MM.1S (cell line): ENCODE measurements at places on chromosomes 2 and 18.
A peak's percentile ranks its signal among the peaks of the same experiment; 100 is the strongest.

GRCh38 chr2:134269230-134269629, 15.4 kb downstream of the MGAT5 start:
- no peak for DNase-seq
- H3K36me3 ChIP-seq, result no peaks in the 10 kb centered on the region
- no peak overlapping the region for H3K4me3 ChIP-seq
- no peaks in the 10 kb centered on the region for H3K4me1 ChIP-seq
- H3K27ac ChIP-seq, result no peak overlapping the region

- no peaks in the 10 kb centered on the region for H3K36me3 ChIP-seq
- H3K27me3 ChIP-seq, result 0 out of 2 replicates have a peak, but pooled peaks cover 4% of the 10 kb centered on the region
- H3K4me3 ChIP-seq, result peak overlapping the region; percentile 79
- H3K4me1 ChIP-seq, result peaks cover 9% of the 10 kb centered on the region; the same call in 1 of the 2 replicates
- peak overlapping the region; percentile 41; the same call in 1 of the 2 replicates for H3K27ac ChIP-seq
Observed at GRCh38 chr2:201781557-201782051, 871 bp upstream of the ALS2 start.

DNA sequence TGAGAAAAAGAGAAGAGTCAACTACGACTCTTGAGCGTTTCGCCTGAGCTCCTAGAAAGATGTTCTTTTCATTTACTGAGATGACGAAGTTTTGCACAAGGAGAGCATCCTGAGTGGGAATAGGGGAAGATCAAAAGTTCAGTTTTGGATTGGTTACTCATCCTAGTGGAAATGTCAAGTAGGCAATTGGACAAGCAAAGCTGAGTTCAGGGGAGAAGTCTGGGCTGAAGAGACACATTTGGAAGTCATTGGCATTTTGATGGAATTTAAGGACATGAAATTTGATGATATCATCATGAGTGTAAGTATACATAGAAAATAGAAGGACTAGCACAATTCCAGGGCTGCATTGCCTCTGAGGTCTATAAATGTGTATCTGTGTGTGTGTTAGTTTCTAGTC, 416.6 kb downstream of the RAD51AP2 start:
- H3K27ac ChIP-seq, result no peak overlapping the region
- H3K36me3 ChIP-seq, result no peaks in the 10 kb centered on the region
- H3K4me1 ChIP-seq, result peaks cover 4% of the 10 kb centered on the region; the same call in 1 of the 2 replicates
- DNase-seq, result no peak
- H3K27me3 ChIP-seq, result no peaks in the 10 kb centered on the region
- no peak overlapping the region for H3K4me3 ChIP-seq

DNA sequence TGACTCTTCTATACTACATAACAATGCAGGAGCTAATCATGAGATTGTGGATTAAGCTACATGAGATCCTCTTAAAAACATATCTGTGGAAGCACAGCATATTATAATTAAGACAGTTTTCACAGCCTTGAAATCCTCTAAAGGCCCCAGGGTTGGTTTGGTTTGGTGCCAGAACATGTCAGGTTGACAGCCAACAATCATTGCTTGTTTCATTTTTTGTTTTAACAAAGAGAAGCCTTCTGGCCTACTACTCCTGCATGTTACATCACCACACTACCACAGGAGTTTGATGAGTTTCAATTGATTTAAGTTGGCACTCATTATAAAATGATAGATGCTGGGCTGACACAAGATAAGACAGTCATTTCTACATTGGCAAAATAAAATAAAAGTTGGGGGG, 255.9 kb upstream of the ERBB4 start:
- H3K27me3 ChIP-seq, result no peaks in the 10 kb centered on the region
- no peaks in the 10 kb centered on the region for H3K4me1 ChIP-seq
- no peak for DNase-seq
- no peak overlapping the region for H3K4me3 ChIP-seq
- no peaks in the 10 kb centered on the region for H3K36me3 ChIP-seq

GRCh38 chr2:85401464-85401805, 8.7 kb downstream of the CAPG start:
- DNase-seq, result no peak
- no peaks in the 10 kb centered on the region for H3K27me3 ChIP-seq
- no peak overlapping the region for H3K27ac ChIP-seq
- H3K36me3 ChIP-seq, result no peaks in the 10 kb centered on the region
- no peak overlapping the region for H3K4me3 ChIP-seq

GRCh38 chr2:234415706-234416105, 81.2 kb downstream of the ARL4C start:
- no peak for DNase-seq
- H3K27me3 ChIP-seq, result no peaks in the 10 kb centered on the region
- no peak overlapping the region for H3K27ac ChIP-seq
- no peaks in the 10 kb centered on the region for H3K36me3 ChIP-seq
- no peaks in the 10 kb centered on the region for H3K4me1 ChIP-seq

GRCh38 chr2:134124047-134124753, 129.7 kb upstream of the MGAT5 start:
- H3K4me1 ChIP-seq, result peaks cover 67% of the 10 kb centered on the region
- H3K4me3 ChIP-seq, result no peak overlapping the region
- H3K27ac ChIP-seq, result no peak overlapping the region

DNA sequence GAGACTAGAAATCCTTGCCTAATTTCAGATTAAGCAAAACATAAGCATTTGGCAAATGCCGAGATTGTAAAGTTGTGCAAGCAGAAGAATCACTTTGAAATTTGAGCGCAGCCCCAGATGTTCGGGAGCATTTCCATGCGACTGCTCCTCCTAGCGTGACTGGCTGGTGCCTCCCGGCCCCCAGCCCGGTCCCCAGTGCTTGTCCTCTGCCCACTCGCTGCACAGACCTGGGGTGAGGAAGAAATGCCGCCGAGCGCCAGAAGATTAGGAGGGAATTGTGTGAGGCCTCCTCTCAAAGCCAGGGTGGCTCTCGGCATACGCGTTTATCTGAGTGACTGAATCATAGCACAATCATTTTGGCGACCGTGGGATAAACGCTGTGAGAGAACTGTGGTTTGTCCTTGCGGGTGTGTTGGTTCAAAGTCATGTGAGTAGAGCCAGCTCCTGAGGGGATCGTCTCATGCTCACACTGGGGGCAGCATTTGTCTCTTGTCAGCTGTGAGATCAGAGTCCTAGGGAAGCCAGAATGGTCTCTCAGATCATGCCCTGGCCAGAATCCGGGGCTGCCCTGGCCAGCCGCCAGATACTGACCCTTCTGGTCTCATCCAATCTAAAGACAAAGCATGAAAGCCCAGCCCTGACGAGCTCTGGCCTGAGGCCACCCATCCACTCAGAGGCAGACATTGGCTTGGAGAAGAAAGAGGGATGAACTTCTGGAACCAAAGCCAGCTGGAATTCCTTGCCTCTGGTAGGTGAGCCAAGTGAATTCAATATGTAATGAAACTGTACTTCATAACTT, 189.3 kb downstream of the SH3RF3 start:
- no peak for DNase-seq
- H3K36me3 ChIP-seq, result no peaks in the 10 kb centered on the region
- no peak overlapping the region for H3K4me3 ChIP-seq
- no peak overlapping the region for H3K27ac ChIP-seq
- no peaks in the 10 kb centered on the region for H3K27me3 ChIP-seq

GRCh38 chr2:178211943-178212342, 17.6 kb downstream of the OSBPL6 start:
- H3K36me3 ChIP-seq, result no peaks in the 10 kb centered on the region
- H3K4me1 ChIP-seq, result no peaks in the 10 kb centered on the region
- no peaks in the 10 kb centered on the region for H3K27me3 ChIP-seq
- DNase-seq, result no peak
